ENCODE measurements at places on chromosomes 11 and 22.

DNA sequence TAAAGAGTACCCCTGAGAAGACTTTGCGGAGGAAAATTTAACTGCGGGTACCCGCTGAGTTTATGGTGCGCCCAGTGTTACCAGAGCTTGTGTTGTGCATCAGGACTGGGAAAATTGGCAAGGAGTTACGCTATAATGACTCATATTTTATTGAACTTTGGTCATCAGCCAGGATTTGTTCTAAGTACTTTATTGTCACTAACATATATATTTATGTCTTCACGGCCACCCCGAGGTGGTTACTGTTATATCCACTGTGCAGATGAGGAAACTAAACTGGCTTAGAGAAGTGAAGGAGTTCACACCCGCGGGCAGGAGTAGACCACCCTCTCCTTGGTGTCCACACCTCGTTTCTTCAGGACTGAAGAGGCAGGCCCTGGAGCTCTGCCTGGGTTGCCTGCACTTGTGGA lies 667 bp downstream of the ACCS start:
- peak; percentile 86 for DNase-seq

DNA sequence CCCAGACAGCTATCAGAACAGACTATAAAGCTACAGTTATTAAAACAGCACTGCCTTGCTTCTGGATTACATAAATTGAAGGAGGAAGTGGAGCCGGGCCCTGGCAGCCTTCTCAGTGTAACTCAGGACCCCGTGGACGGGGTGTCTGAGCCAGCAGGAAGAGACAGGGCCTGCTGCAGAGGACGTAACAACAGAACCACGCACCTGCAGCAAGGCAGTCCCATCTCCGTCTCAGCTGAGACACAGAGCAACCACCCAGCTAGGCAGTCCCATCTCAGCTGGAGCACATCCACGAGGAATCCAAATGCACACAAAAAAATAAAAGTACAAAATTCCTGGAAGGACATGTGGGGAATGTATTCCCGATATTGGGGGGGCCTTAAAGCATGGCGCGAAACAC lies 17.1 kb upstream of the KRTAP5-6 start:
- DNase-seq = no peak

DNA sequence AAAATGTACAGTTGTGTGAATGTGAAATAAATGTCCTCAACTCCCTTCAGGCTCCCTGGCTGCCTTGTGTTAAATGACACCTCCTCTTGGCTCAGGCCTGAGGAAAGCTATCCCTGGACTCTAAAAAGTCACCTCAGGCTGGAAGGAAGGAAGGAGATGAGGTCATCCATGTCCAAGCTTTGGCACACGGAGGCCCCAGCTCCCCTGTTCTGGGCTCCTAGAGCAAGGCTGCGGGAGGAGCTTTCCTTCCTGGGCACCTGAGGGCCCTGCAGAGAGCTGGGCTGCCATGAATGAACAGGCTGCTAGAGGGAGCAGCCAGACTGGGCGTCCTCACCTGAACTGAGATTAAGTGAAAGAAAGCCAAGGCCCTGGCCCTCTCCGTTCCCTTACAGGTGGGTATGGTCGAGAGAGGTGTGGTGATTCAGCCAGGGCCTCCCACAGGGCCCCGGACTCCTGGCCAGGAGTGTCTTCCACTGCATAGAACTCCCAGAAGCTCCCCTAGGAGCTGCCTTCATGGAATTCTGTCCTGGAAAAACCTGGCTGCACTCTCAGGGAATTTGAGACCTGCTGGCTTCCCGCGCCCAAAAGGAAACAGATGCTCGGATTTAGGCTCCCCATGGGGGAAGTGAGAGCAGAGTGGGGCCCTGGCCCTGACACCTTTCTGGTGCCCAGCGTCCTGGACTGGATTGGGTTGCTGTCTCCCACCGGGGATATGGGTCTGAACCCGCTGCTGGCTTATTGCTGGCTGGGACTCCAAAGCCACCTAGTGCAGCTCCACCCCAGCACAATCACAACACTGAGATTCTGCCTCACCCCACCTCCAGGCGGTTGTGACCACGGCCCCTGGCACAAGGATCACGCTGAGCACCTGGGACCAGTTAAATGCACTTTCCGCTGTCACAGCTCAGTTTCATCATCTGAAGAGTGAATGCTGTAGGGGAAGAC lies 22.2 kb downstream of the MYBPC3 start:
- DNase-seq = no peak

GRCh38 chr11:94803491-94803890 lies 35.3 kb downstream of the AMOTL1 start:
- DNase-seq = no peak

- DNase-seq = no peak
Measured at GRCh38 chr11:11444027-11444803, 91.2 kb upstream of the CSNK2A3 start.

DNA sequence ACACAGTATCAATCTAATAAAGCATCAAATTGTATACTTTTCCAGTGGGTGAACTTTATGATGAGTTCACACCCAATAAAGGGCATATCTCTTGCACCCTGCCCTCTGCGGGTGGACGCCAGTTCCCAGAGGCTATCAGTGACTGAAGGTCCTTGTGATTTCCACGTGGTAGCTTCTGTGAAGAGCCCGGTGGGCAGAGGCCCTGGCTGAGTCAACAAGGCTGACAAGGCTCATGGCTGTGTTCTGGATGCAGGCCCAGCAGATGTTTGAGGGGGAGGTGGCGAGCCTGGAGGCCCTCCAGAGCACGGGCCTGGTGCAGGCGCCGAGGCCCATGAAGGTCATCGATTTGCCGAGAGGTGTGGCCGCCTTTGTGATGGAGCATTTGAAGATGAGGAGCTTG lies 71.4 kb downstream of the PIWIL3 start:
- DNase-seq = no peak

DNA sequence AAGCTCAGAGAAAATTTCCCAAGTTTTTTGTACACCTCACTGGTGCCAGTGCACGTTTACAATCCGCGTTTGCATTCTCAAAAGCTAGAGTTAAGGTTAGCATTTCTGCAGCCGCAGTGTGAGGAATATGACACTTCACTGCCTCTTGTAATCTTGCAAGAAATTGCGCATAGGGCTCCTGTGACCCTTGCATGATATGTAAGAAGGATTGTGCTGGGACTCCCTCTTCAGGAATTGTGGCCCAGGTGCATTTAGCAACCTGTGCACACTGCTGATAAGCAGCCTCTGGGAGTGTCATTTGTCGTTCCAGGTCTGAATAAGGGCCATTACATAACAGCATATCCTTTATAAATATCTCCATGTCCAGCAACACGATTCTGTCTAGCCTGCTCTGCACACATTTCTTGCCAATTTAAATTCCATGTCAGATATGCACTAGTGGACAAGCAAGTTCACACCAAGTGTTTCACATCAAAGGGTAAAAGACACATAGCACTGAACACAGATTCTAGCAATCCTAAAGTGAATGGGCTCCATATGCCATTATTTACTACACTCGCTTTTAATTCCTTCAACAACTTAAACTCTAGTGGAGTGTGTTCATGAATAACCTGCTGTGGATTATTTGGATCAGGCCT lies 69.2 kb upstream of the INCENP start:
- DNase-seq = peak; percentile 73

- no peak for DNase-seq
Measured at GRCh38 chr22:29224859-29225410, 19.2 kb downstream of the EMID1 start.

DNA sequence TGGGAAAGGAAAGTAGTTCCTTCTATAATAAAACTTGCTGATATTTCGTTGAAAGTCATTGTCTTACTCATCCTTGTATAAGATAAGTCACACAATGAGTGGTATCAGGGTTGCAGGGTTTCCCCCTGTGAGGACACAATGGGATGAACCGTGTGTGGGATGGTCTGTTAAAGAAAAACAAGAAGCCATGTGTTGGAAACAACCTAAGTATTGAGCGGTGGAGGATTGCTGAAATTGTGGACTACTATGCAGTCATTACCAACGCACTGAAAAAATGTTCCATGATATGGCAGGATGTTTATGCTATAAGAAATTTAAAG lies 28.6 kb downstream of the PTPRJ start:
- no peak for DNase-seq

DNA sequence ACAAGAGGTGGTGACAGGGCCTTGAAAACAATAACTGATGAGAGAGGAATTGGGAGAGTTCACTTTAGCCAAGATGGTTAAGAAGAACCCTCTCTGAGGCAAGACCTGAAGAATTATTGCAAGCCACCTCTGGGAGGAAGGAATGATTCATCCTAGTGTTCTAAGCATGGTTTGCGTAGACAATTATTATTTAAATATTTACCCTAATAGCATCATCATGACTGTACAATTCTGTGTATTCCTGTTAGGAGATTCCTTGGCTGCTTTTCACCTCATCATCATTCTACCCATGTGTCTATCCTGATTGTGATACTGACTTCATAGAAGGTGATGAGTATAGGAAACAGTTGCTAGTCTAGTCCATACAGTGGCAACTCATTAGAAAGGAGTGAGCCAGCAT lies 264.4 kb downstream of the DDX10 start:
- no peak for DNase-seq

DNA sequence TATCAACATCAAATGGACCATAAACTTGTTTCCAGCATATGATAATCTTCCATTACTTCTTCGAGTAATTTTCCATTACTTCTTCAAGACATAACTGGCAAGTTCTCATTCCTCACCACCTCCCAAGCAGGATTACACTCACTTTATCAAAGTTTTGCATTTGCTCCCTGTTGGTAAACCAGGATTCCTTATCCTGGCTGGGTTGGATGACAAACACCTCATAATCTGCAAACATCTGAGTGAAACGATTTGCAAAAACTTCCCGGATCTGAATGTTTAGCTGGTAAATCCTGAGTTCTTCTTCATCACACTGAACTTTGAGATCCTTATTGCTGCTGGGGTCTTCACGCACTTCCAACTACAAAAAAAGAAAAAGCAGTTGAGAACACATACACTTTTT lies 86.4 kb downstream of the DENND5A start:
- no peak for DNase-seq

DNA sequence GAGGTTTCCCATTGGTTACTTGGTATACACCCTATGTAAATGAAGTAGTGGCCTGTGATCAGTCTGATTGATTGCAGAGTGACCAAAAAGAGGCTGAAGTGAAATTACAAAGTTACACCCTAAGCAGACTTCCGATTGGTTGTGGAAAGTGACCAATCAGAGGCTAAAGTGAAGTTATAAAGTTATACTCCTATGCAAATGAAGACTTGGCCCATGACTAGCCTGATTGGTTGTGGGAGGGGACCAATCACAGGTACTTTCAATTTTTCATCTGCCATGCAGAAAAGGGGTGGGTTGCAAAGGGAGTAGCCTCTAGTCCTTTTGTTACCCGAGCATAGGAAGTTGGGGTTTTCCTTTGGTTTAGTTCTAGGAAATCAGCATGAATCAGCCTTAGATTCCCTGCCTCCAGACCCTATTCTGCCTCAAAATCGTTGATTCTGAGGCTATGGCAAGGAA lies 18.1 kb upstream of the CSTF3 start:
- no peak for DNase-seq

GRCh38 chr11:128389461-128389976 lies 197.8 kb downstream of the ETS1 start:
- DNase-seq = no peak

- DNase-seq = no peak
Measured at GRCh38 chr11:131546218-131546895, 175.9 kb downstream of the NTM start.

DNA sequence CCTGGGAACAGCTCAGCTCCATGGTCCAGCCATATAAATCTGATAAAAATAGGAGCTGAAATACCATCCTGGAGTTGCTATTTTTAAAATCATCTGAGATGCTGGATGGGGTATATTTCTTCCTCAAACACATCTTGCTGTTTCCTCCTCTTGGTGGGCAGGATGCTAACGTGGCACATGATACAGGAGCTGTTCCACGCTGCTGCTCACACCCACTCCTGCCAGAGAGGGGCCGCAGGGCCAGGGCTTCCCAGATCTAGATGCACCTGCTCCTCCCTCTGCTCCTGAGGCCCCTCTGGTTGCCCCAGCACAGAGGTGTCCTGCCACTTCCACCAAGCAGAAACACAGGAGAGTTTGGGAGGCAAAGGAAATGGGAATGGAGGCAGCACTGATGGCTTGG lies 3.3 kb upstream of the ST3GAL4 start:
- no peak for DNase-seq

- no peak for DNase-seq
Measured at GRCh38 chr11:130473795-130474377, 25.4 kb downstream of the ADAMTS15 start.

GRCh38 chr11:113161711-113162591 lies 152.4 kb upstream of the TTC12 start:
- DNase-seq = no peak

DNA sequence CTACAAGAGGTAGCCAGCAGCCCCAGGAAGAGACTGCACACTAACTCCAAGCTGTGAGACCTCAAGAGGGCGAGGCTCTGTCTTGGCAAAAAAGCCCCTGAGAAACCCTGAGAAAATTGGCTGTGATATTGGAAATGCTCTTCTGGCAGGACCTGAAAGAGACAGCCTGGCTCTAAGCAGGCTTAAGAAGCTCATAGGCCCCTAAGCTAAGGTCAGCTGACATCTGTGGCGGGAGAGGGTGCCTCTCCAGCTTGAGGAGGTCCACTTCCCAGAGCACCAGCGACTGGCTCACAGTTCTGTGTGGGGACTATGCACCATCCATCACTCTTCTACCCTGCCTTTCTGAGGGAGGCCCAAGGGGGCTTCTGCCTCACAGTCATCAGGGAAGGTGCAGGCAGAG lies 12.4 kb downstream of the PLEKHA7 start:
- no peak for DNase-seq

GRCh38 chr11:33160136-33160535 lies 1.1 kb downstream of the CSTF3 start:
- DNase-seq = no peak

GRCh38 chr11:115695677-115696364 lies 191.6 kb upstream of the CADM1 start:
- DNase-seq = no peak

GRCh38 chr22:28154861-28155260 lies 235.8 kb upstream of the PITPNB start:
- DNase-seq = no peak

GRCh38 chr11:116168459-116168787 lies 604.4 kb downstream of the BUD13 start:
- no peak for DNase-seq

- no peak for DNase-seq
Measured at GRCh38 chr22:39839204-39839603, 54.4 kb downstream of the ENTHD1 start.

GRCh38 chr22:25695146-25695545 lies 46.8 kb upstream of the MYO18B start:
- no peak for DNase-seq

DNA sequence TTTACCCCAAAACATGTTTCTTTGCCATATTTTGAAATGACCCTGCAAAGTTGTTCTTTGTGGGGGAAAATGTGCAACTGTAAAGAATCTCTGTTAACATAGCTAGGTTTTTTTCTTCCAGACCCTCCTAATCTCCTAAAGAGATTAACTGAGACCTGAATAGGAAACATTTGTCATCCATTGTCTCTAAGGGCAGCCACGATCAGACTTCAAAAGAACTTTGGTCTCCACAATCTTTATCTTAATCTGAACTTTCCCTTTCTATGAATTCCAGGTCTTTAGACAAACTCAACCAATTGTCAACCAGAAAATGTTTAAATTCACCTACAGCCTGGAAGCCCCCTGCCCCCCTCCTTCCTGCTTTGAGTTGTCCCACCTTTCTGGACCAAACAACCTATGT lies 4.6 kb upstream of the LGALS12 start:
- DNase-seq = no peak

GRCh38 chr11:48074425-48075181 lies 94.2 kb downstream of the PTPRJ start:
- no peak for DNase-seq
